SJSA1 (cell line): ENCODE measurements at places on chromosomes 11 and 22. TPM values are rescaled to one million over a fixed set of nuclear protein-coding genes. Genes with fewer than 3 reads are reported as not detected.

TNNI2 gene
- total RNA-seq, result not detected in 2 replicates

TMEM45B gene
- not detected in 2 replicates for total RNA-seq

OR10A6 gene
- not detected in 2 replicates for total RNA-seq

DNA sequence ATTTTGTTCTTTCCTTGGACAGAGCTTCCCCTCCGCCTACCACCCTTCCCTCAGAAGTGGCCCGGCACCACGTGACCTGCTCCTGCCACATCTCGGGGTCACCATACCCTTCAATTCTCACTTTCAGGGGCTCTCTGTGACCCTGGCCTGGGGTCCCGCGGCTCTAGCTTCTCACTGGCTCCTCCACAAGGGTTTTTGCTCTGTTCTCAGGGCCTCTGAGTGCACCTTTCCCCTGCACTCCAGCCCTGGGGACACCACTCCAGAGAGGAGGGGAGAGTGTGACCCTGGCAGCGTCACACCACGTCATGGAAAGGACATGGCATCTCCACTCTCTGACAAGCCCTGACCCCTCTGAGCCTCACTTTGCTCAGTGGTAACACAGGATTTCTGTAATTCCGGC is 17.4 kb downstream of the POU2F3 start:
- no peak for DNase-seq

GRCh38 chr22:35195821-35196220 is 61.5 kb upstream of the HMGXB4 start:
- no peak for DNase-seq

- DNase-seq, result no peak
These were observed 115.9 kb downstream of the C11orf65 start for GRCh38 chr11:108351468-108351867.

GRCh38 chr11:19259487-19260345 is 19.0 kb upstream of the E2F8 start:
- peak; percentile 49 for DNase-seq

GRCh38 chr22:43018615-43019014 is 3.7 kb upstream of the PACSIN2 start:
- no peak for DNase-seq

DNA sequence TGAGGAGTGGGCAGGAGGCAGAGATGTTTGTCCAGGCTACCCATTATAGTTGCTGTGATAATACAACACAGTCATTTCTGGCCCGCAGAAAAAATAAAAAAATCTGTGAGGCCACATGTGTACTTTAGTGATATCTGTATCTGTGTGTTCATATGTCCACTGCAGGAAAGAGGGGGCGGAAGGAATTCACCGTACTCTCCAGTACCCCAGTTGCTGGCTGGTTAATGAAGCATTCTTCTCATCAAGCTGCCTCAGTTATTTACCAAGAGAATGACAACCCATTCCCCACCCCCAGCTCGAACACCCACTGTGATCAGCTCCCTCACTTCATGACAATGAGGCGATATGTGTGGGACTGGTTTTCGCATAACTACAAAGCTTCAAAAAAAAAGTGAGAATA is 309.3 kb downstream of the SOX6 start:
- DNase-seq, result no peak

DNA sequence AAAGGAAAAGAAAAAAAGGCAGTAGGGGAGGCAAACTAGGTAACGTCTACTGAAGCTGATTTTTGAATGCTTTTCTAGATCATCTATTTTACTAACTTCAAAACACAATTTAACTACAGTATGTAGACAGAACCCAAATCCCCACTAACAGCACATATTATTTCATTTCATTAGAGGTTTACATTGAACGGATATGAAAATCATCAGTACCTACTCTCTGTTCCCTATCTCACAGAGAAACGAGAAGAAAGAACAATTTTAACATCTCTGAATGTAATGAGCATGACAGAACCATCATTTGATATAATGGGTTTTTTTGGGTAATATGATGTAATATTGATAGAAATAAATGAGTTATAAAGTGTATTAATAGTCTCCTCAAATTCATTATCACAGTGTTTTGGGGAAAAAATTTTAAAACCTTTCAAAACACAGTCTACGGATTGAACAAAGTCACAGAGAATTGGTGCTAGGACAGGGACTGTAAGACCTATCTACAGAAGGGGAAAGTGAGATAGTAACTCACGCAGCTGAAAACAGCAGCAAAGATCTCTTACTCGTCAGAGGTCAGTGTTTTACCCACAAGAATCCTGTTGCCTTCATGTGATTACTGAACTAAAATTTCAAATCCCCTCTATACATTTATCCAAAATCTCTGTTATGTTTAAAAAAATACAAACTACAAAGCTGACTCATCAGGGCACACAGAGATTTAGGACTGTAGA is 77.3 kb downstream of the ZBTB44 start:
- DNase-seq, result no peak
